ENCODE measurements at places on chromosomes 11 and 22.

GRCh38 chr22:41875531-41876270, 39.2 kb downstream of the SHISA8 start:
- DNase-seq: no peak

DNA sequence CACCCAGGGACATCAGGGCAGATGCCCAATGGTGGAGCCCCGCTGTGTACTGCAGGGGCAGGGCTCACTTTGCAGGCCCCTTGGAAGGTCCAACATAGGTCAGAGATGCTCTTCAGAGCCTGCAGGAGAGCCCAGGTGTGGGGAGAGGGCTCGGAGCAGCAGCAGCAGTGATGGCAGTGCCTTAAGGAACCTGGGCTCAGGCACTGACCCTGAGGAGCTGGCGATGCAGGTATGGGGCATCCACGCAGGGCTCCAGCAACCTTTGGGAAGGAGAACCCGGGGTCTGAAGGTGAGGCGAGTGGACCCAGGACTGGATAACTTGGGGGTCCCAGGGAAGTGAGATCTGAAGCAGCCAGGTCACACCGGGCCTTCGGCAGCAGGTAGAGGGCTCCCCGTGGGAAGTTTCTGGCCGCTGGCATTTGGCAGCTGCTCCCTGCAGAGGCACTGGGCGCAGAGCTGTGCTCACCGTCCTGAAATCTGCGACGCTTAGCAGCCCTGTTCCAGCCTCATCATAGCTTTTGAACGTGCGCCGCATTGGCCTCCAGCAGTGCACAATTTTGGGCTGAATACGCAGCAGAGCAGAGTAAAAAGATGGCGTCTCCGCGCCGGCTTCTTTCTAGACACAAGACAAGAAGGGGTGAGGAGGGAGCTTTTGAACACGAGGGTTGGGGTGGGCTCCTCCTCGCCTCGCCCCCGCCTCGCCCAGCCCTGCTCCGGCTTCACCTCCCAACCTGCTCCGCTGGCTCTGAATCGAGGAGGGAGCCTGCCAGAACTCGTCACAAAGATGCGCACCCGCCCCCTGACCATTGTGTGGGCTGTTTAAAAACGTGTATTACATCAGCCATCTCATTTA, 118.8 kb downstream of the MPPED1 start:
- no peak for DNase-seq

DNA sequence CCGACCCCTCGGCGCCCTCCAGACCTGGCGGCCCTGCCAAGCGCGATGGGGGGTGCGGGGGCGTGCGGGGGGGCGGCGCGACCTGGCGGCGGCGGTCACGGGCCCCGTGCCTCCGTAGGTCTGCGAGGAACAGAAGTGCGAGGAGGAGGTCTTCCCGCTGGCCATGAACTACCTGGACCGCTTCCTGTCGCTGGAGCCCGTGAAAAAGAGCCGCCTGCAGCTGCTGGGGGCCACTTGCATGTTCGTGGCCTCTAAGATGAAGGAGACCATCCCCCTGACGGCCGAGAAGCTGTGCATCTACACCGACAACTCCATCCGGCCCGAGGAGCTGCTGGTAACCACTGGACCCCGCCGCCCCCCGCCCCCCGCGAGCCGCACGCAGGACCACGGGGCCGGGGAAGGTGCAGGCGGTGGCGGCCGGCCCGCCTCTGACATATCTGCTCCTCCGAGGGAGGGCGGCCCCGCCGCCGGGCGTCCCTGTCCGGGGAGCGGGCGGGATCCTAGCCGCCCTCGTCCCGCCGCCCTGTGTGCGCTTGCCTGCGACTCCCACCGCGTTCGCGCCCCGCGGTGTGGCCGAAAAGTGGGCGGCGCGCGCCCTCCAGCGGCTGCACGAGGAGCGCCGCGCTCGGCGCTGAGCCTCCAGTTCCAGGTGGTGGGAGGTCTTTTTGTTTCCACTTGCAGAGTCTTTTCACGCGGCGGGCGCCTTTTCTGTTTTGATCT, 2.1 kb downstream of the CCND1 start:
- DNase-seq: peak; percentile 93

GRCh38 chr11:15735706-15736105, 620.6 kb downstream of the SOX6 start:
- no peak for DNase-seq

GRCh38 chr11:115774756-115775155, 270.5 kb upstream of the CADM1 start:
- DNase-seq: no peak
